ENCODE measurements at places on chromosomes 1 and 21. TPM values are rescaled to one million over a fixed set of nuclear protein-coding genes. Genes with fewer than 3 reads are reported as not detected.

DNA sequence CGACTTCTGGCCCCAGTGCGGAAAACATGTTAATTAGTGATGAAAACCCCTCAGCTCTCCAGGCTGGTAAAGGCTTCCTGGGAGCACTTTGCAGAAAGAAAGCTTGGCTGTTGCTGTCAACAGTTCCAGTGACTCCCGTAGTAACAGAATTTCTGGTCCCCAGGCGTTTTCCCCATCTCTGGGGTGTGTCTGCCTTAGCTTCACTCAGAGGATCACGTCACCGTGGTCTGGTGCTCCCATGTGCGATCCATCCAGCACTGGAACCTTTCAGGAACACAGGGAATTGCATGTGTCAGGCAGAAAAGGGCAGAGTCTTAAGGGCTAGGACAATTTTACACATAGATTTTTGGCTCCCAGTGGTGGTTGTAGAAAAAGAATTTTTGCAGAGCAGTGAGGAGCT lies 470.4 kb upstream of the USP24 start:
- no peaks in the 10 kb centered on the region for H3K4me1 ChIP-seq
- H3K27ac ChIP-seq: no peak overlapping the region
- no peaks in the 10 kb centered on the region for H3K36me3 ChIP-seq
- no peak overlapping the region for H3K4me3 ChIP-seq
- peak; percentile 64 for DNase-seq
- H3K27me3 ChIP-seq: peaks cover 3% of the 10 kb centered on the region

DNA sequence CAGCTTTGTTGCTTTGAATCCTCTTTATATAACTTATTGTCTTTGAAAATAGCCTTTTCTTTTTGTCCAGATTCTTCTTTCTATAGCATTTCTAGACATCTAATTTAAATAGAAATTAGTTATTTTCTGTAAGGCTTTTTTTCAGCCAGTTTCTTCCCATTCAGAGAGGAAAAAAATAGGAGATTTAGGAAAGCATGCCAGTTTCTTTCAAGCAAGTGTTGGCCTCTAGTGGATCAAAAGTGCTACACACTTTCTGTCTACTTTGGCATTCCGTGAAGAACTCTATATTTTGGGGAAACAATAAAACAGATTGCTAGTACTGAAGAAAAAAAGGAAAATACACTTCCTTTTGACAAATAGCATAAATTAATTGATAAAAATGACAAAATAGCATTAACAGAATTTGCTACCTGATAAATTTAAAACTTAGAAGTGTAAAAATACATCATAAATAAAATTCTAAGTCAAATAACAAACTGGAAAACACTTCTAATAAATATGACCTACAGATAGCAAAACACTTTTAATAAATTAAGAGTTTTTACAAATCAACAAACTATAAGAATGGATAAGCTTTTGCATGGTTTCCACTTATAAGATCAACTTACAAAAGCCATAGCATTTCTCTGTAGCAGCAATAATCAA lies 13.1 kb upstream of the EXO1 start:
- no peaks in the 10 kb centered on the region for H3K4me1 ChIP-seq
- no peaks in the 10 kb centered on the region for H3K36me3 ChIP-seq
- no peak overlapping the region for H3K27ac ChIP-seq
- no peak overlapping the region for H3K4me3 ChIP-seq

GRCh38 chr21:36306872-36307534 lies 13.0 kb upstream of the MORC3 start:
- no peaks in the 10 kb centered on the region for H3K4me1 ChIP-seq
- no peaks in the 10 kb centered on the region for H3K36me3 ChIP-seq
- no peak overlapping the region for H3K4me3 ChIP-seq
- H3K27ac ChIP-seq: no peak overlapping the region
- DNase-seq: no peak
- no peaks in the 10 kb centered on the region for H3K27me3 ChIP-seq

DNA sequence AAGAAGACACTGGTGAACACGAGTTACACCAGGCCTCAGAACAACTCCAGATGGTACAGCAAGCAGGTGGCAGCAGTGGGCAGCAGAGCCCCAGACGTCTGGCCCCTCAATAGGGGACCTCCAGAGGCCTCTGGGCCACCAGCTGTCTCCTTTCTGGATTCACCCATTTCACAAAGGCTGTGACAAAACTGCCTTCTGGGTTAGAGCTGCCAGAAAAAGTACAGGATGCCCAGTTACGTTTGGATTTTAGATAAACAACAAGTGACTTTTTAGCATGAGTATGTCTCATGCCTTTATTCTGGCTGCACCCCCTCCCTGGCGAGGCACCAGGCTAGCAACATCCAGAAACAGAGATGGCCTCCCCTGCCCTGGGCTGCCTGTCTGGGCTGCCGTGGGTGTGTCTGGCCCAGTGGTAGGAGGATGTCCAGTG lies 30.1 kb downstream of the ITPKB start:
- no peak for DNase-seq
- H3K4me3 ChIP-seq: no peak overlapping the region
- no peaks in the 10 kb centered on the region for H3K36me3 ChIP-seq
- no peak overlapping the region for H3K27ac ChIP-seq
- peaks cover 7% of the 10 kb centered on the region for H3K4me1 ChIP-seq

GRCh38 chr1:208272311-208272710 lies 28.1 kb upstream of the PLXNA2 start:
- no peak overlapping the region for H3K27ac ChIP-seq
- H3K27me3 ChIP-seq: peaks cover 10% of the 10 kb centered on the region
- H3K4me3 ChIP-seq: no peak overlapping the region
- no peaks in the 10 kb centered on the region for H3K36me3 ChIP-seq
- no peak for DNase-seq
- H3K4me1 ChIP-seq: no peaks in the 10 kb centered on the region

DNA sequence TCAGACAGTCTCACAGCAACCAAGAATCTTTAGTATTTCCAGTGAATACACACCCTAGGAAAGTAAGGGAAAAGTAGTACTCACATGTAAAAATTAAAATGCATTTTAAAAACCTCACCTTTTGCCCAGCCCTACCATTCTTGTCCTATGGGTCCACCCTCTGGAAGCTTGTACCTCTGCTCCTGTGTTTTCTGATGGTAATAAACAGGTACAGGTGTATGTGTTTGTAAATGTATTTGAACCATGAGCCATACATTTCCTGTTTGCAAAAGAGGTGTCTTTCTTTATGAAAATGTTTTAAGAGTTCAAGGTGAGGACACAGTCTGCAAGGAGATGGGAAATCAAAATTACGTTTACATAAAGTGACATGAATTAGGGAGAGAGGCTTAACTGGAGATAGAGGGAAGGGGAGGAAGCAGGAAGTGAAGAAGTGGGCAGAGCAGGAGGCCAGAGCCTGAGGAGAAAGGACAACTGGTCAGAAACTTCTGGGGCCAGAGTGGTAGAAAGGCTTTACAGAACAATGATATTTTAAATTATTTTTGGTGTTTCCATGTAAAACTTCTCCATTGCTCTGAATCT lies 52.0 kb upstream of the IVNS1ABP start:
- no peaks in the 10 kb centered on the region for H3K27me3 ChIP-seq
- H3K36me3 ChIP-seq: no peaks in the 10 kb centered on the region
- no peak overlapping the region for H3K4me3 ChIP-seq
- H3K4me1 ChIP-seq: no peaks in the 10 kb centered on the region
- DNase-seq: no peak

- H3K4me3 ChIP-seq: no peak overlapping the region
- H3K36me3 ChIP-seq: no peaks in the 10 kb centered on the region
- H3K4me1 ChIP-seq: peaks cover 5% of the 10 kb centered on the region
- no peaks in the 10 kb centered on the region for H3K27me3 ChIP-seq
- no peak for DNase-seq
Observed at GRCh38 chr1:20698195-20698910, 19.5 kb downstream of the KIF17 start.

DNA sequence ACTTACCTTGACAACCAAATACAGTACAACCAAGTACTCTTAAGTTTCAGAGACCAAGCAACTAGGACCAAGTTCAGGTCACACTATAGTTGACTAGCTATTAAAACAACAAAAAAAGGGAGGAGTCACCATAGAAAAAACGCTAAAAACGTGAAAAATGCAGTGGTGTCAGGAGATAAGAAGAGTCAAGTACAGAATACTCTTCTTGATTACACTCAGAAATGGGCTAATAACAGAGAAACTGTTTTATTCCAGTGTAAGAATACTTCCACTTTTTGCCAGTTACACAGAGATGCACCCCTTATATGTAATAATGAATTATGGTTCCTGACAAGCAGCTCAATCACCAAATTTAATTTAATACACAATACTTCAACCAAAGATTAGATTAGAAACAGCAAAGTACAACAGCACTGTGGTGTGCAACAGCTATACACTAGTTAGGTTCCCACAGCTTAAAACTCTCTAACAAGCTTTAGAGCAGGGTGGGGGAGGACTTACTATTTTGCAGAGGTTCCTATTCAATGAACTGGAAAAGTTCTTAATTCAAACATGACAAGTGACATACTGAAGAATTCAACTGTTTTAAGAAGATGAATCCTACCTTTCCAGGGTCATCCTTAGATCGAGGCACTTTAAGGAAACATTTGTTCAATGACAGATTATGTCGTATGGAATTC lies 70.4 kb downstream of the FOXJ3 start:
- no peak overlapping the region for H3K4me3 ChIP-seq
- H3K4me1 ChIP-seq: peaks cover 26% of the 10 kb centered on the region
- no peak overlapping the region for H3K27ac ChIP-seq
- no peaks in the 10 kb centered on the region for H3K27me3 ChIP-seq
- no peak for DNase-seq

GRCh38 chr1:66317248-66317515 lies 216.8 kb upstream of the SGIP1 start:
- DNase-seq: no peak
- H3K4me1 ChIP-seq: no peaks in the 10 kb centered on the region
- no peak overlapping the region for H3K27ac ChIP-seq
- H3K4me3 ChIP-seq: no peak overlapping the region
- H3K36me3 ChIP-seq: no peaks in the 10 kb centered on the region
- no peaks in the 10 kb centered on the region for H3K27me3 ChIP-seq

- H3K4me1 ChIP-seq: no peaks in the 10 kb centered on the region
- H3K4me3 ChIP-seq: no peak overlapping the region
- DNase-seq: no peak
- H3K36me3 ChIP-seq: no peaks in the 10 kb centered on the region
- H3K27me3 ChIP-seq: no peaks in the 10 kb centered on the region
Observed at GRCh38 chr1:233993651-233994050, 89.2 kb downstream of the SLC35F3 start.

GRCh38 chr1:147919896-147920295 lies 8.3 kb upstream of the GPR89B start:
- no peaks in the 10 kb centered on the region for H3K4me1 ChIP-seq
- H3K27me3 ChIP-seq: no peaks in the 10 kb centered on the region
- H3K36me3 ChIP-seq: no peaks in the 10 kb centered on the region
- no peak overlapping the region for H3K4me3 ChIP-seq

- H3K4me3 ChIP-seq: no peak overlapping the region
- H3K36me3 ChIP-seq: no peaks in the 10 kb centered on the region
- DNase-seq: no peak
Observed at GRCh38 chr21:35266546-35266945, 217.4 kb upstream of the RUNX1 start.

GRCh38 chr1:234710381-234710780 lies 100.4 kb upstream of the IRF2BP2 start:
- no peak for DNase-seq
- peak overlapping the region; percentile 20 for H3K27ac ChIP-seq
- H3K27me3 ChIP-seq: no peaks in the 10 kb centered on the region
- H3K4me1 ChIP-seq: peaks cover 7% of the 10 kb centered on the region
- no peak overlapping the region for H3K4me3 ChIP-seq

- no peak overlapping the region for H3K4me3 ChIP-seq
- H3K27ac ChIP-seq: no peak overlapping the region
- no peak for DNase-seq
- no peaks in the 10 kb centered on the region for H3K27me3 ChIP-seq
- H3K4me1 ChIP-seq: no peaks in the 10 kb centered on the region
Observed at GRCh38 chr1:25118546-25118945, 113.8 kb downstream of the SYF2 start.

DNA sequence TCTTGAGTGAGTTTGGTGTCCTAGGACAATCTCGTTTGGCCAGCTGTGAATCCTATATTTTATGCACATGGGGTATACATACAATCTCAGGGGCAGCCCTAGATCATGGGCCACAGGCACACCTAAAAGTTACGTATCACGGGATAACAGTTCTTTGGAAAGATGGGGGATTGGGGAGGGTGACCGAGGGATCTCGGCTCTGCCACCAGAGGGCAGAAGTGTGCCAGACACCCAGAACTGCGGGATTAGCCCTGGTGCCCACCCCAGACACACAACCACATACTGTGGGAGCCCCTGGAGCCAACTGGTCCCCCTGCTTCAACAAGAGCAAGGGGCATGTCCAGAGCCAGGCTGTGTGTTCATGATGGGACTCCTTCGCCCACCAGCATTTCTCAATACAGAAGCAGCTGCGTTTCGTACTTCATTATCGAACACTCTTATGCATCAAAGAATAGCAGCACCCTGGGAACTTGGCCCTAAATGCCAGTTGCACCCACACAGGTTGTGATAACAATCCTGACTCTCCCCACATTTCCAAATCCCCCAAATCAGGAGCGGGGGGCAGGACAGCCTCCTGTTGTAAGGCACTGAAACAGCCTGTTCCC lies 37.4 kb downstream of the TMCO4 start:
- no peak for DNase-seq
- H3K36me3 ChIP-seq: no peaks in the 10 kb centered on the region
- no peak overlapping the region for H3K4me3 ChIP-seq
- no peaks in the 10 kb centered on the region for H3K4me1 ChIP-seq
- H3K27ac ChIP-seq: no peak overlapping the region

DNA sequence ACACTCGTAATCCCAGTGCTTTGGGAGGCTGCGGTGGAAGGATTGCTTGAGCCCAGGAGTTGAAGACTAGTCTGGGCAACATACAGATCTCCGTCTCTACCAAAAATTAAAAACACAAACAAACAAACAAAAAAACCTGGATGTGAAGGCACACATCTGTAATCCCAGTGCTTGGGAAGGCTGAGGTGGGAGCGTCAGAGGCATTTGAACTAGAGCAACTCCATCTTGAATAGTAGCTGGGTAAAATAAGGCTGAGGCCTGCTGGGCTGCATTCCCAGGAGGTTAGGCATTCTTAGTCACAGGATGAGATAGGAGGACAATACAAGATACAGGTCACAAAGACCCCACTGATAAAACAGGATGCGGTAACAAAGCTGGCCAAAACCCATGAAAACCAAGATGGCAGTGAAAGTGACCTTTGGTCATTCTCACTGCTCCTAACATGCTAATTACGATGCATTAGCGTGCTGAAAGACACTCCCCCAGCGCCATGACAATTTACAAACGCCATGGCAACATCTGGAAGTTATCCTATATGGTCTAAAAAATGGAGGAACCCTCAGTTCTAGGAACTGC lies 33.2 kb upstream of the RD3 start:
- H3K36me3 ChIP-seq: no peaks in the 10 kb centered on the region
- DNase-seq: no peak
- no peak overlapping the region for H3K4me3 ChIP-seq
- H3K27me3 ChIP-seq: no peaks in the 10 kb centered on the region
- no peaks in the 10 kb centered on the region for H3K4me1 ChIP-seq
- H3K27ac ChIP-seq: no peak overlapping the region

Gene GBP1
- 9.4 TPM for total RNA-seq

Gene JUN
- total RNA-seq: 90.8 TPM

Gene WNT4
- total RNA-seq: 2.3 TPM

Gene PAFAH2
- total RNA-seq: 14.9 TPM

Gene SPATA46
- not detected for total RNA-seq

Gene SPRR1B
- 0.74 TPM for total RNA-seq

Gene ZNF695
- total RNA-seq: 0.25 TPM

Gene WNT2B
- total RNA-seq: 1.9 TPM

Gene HES2
- not detected for total RNA-seq
